ENCODE measurements at places on chromosomes 16 and 17. TPM values are rescaled to one million over a fixed set of nuclear protein-coding genes. Genes with fewer than 3 reads are reported as not detected.

- DNase-seq, result no peak
These were observed 255.2 kb downstream of the CNTNAP4 start for GRCh38 chr16:76532188-76532973.

VAMP2 gene
- total RNA-seq, result 12.1 TPM

GRCh38 chr17:61335845-61336655 is 63.6 kb upstream of the TBX2 start:
- no peak for DNase-seq

- no peak for DNase-seq
These were observed 14.9 kb downstream of the IGFBP4 start for GRCh38 chr17:40457964-40458791.

DNA sequence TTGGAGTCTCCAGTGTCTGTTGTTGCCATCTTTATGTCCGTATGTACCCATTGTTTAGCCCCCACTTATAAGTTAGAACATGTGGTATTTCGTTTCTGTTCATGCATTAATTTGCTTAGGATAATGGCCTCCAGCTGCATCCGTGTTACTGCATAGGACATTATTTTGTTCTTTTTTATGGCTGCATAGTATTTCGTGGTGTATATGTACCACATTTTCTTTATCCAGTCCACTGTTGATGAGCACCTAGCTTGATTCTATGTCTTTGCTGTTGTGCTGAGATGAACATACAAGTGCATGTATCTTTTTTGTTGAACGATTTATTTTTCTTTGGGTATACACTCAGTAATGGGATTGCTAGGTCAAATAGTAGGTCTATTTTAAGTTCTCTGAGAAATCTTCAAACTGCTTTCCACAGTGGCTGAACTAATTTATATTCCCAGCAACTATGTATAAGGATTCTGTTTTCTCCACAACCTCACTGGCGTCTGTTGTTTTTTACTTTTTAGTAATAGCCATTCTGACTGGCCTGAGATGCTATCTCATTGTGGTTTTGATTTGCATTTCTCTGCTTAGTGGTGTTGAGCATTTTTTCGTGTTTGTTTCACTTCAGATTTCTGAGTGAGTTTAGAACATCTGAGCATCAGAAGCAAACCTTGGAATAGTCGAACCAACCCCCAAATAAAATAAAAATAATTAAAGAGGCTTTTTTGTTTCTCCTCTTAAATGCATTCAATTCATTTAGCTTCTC is 304.7 kb downstream of the ZFHX3 start:
- no peak for DNase-seq

DNA sequence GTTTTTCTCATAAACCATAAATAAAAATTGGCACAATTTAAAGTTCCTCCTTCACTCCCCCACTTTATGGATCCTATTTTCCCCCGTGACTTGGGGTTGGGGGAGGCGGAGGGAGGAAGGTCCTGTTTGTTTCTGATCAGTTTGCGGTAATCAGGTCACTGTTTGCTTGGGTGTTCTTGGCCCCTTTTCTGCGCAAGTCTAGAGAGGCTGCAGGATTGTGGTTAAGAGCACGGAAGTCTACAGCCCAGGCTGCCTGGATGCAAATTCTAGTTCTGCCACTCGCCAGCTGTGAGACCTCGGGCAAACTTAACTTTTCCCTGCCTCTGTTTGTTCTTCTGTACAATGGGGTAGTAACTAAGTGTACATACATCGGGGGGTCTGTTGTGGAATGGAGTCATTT is 12.1 kb downstream of the ATP2C2 start:
- DNase-seq, result no peak

DNA sequence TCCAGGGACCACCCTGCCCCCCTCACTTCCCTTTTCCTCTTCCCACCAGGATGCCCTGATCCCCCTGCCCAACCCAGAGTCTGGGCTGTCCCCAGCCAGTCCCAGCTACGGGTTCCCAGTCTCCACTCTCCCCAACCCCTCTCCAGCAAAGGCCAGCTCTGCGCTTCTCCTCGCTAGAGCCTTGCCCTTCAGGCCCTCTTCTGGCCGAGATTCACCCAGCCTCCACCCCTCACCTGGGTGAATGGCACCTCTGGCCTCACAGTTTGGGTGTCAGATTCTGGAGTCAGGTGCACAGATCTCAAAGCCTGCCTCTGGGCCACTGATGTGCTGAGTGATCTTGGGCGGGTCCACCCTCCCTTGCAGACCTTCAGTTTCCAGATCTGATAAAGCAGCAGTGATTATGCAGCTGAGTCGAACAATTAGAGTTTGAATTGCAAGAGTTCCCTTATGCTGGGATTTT is 185.6 kb upstream of the TNRC6C start:
- DNase-seq, result no peak

- DNase-seq, result no peak
These were observed 11.3 kb downstream of the LITAFD start for GRCh38 chr16:8893426-8893825.

DNA sequence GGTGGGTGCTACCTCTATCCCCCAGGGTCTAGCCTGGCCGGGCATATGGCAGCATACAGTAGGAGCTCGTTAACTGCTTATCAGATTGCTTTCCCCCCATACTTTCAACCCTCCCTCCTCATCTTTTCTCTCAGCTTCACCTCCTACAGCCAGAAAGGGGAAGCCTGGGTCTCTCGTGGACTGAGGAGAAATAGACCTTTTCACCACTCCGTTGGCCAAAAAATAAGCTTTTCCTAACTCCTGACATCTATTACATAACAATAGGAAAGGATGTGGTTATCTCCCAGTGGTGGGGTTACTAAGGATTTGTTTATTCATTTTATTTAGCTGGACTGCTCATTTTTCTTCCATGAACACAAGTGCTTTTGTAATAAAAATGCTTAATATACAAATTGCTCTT is 9.0 kb upstream of the CXCL16 start:
- DNase-seq, result no peak

- no peak for DNase-seq
These were observed 15.6 kb downstream of the MAP2K3 start for GRCh38 chr17:21299981-21300600.

DNA sequence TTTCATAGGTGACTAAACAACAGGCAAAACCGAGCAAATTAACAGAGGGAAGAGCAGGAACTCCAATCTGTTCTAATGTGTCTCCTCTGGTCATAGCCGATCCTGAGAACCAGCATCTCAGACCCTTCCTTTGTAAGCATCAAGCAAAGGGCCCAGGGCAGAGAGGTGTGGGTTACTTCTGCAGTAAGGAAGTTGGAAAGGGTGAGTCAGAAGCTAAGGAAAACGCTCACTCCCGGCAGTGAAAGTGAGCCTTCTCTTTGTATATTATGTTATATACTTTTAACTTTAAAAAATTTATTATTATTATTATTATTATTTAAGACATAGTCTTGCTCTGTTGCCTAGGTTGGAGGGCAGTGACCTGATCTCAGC is 77.7 kb downstream of the MRM3 start:
- no peak for DNase-seq

GRCh38 chr17:10772425-10773380 is 31.2 kb downstream of the TMEM238L start:
- DNase-seq, result no peak

SULT1A2 gene
- 0.21 TPM for total RNA-seq

GRCh38 chr17:28346746-28347246 is 10.5 kb downstream of the POLDIP2 start:
- DNase-seq, result no peak

GRCh38 chr17:40447148-40447644 is 3.9 kb downstream of the IGFBP4 start:
- DNase-seq, result no peak

CCL8 gene
- total RNA-seq, result 1.0 TPM

COX11 gene
- total RNA-seq, result 62.1 TPM

- no peak for DNase-seq
These were observed 66.5 kb upstream of the LGALS9 start for GRCh38 chr17:27564463-27564862.

GRCh38 chr16:56286809-56287208 is 95.5 kb downstream of the GNAO1 start:
- no peak for DNase-seq

- no peak for DNase-seq
These were observed at the start of gene MYH2 for GRCh38 chr17:10549096-10549842. Gene MYH2, minus strand, starts transcription at chr17:10549658. Its CDS starts 1,738 bp downstream, at chr17:10547920.

GRCh38 chr17:11991461-11991860 is 5.8 kb downstream of the ZNF18 start:
- no peak for DNase-seq

G6PC1 gene
- not detected for total RNA-seq

DNA sequence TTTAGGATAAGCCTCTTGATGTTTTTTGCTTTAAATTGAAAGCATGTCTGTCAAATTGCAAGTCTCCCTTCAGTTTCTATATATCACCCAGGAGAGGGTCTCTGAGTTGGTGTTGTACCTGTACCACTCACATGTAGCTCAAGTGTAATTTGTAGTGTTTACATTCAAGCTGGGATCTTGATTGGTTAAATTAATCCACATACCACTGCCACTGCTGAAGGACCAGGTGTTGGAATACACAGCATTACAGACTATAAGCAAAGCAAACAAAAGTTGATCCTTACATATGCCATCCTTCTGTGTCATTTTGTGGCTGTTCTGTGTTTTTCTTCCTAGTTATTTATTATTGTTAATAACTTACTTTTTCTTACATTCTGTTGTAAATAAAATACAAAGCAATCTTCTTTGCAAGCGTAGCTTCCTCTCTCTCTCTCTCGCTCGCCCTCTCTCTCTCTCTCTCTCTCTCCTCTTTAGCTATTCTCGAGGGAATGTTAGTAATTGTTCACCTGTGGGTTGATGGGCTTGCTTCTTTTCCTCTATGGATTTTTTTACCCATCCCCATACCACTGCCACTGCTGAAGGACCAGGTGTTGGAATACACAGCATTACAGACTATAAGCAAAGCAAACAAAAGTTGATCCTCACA is 20.8 kb upstream of the NOL11 start:
- DNase-seq, result no peak

DNA sequence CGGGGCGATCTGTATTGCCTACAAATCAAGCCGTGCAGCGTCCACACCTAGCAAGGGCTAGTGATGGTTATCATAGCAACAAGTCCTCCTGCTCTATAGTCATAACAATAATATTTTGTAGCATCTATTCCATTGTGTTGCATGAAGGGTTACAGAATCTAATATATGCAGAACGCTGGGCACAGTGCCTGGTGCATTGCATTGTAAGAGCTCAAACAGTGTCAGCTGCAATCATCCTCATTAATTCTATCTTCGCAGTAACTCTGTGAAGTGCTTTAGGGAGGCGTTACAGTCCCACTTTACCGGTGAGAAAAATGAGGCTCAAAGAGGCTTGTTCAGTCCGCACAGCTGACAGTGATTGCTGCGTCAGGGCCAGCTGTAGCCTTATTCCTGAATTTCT is 149.4 kb downstream of the RBFOX1 start:
- DNase-seq, result no peak

GRCh38 chr16:56257666-56258342 is 66.5 kb downstream of the GNAO1 start:
- no peak for DNase-seq

GRCh38 chr16:49693445-49693844 is 162.5 kb downstream of the ZNF423 start:
- no peak for DNase-seq

SCGB1C2 gene
- total RNA-seq, result not detected

- DNase-seq, result no peak
These were observed 1.1 kb upstream of the PGAP3 start for GRCh38 chr17:39688945-39689344.

GDPD1 gene
- 3.4 TPM for total RNA-seq

DNA sequence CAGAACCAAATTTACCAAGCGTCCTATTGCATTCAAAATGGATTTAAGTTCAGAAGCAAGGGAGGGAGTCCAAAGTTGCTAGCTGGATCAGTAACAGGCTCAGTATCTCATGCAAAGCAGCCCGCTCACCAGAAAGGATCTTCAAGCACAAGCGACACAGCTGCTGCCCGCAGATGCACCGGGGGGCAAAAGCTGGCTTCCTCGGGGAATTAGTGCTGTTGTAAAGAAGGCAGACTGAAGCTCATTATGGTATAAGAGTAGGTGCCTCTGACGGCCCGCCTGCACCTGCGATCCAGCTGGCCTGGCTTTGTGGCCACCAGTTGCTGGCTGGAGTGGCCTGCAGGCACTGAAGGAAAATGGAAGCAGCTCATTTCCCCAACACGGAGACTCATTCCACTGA is 128.4 kb upstream of the RCVRN start:
- DNase-seq, result no peak

DNA sequence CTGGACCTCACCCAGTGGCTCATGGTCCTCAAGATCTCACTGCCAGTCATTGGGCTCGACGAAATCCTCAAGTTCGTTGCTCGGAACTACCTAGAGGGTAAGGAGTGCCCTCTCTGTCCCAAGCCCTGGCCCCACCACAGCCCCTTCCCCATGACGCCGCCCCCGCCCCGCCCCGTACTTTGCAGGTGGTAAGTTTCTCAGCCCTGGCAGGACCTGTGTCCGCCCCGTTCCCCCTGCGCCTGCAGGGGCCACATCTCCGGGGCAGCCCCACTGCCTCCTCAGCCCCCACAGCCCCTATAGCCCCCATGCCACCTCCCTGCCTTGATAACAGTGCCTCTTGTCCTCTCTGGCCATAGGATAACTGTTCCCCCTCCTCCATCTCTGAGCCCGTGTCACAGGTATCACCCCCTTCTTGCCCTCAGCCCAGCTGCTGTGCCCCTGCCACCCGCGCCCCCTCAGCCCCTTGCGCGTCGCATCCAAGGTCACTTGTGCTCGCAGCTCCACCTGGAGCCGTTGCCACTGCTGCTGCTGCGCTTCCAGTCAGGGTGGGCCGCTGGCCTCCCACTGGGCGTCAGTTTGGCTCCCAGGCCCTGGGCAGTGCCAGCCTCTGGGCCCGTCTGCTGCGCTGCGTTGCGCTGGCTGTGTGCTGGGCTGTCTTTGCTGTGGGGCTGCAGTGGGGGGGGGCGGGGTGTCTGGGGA is 21.5 kb downstream of the RABEP2 start:
- no peak for DNase-seq

SLC4A1 gene
- 6.7 TPM for total RNA-seq

GRCh38 chr16:46812781-46813540 is 18.0 kb downstream of the C16orf87 start:
- DNase-seq, result no peak

- no peak for DNase-seq
These were observed 335.7 kb downstream of the GRIN2A start for GRCh38 chr16:9846362-9847099.

DNA sequence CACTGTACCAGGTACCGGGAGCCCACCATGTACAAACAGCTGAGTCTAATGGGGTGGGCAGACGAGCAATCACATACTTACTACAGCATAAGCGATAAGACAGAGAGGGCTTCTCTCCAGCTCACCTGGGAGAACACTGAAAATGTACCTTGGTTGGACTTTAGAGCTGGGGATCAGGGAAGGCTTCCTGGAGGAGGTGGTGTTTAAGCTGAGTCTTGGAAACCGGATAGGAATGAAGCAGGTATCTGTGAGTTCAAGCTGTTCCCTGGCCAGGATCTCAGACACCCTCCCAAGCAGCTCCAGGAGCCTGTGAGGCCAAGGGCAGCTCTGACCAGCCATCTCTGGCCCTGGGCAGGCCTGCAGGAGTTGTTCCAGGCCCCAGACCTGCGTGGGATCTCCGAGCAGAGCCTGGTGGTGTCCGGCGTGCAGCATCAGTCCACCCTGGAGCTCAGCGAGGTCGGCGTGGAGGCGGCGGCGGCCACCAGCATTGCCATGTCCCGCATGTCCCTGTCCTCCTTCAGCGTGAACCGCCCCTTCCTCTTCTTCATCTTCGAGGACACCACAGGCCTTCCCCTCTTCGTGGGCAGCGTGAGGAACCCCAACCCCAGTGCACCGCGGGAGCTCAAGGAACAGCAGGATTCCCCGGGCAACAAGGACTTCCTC is 8.0 kb upstream of the SERPINF1 start:
- no peak for DNase-seq

Measured in urinary bladder (tissue), 4 donors.